A549 treated with CORT108297 at 1 μM for 4 hours (cell line): ENCODE measurements at places on chromosomes 3 and 15. TPM values are rescaled to one million over a fixed set of nuclear protein-coding genes. Genes with fewer than 3 reads are reported as not detected.

Gene TM4SF4
- 27.9 to 41.0 TPM (median 35.9 TPM) in 5 replicates for total RNA-seq

Gene RNF168
- 3.5 to 4.8 TPM (median 4.4 TPM) in 5 replicates for total RNA-seq

Gene KLHDC8B
- 4.3 to 6.4 TPM (median 5.5 TPM) in 5 replicates for total RNA-seq

Gene IMPG2
- total RNA-seq: 0.01 TPM in 1 of 5 replicates, not detected in the others

Gene ZCWPW2
- total RNA-seq: 0.11 TPM in 1 of 5 replicates, not detected in the others

Gene LRRC34
- total RNA-seq: not detected in 5 replicates

Gene LSMEM2
- total RNA-seq: 0.09 TPM in 2 of 5 replicates, not detected in the others
